Activated CD8-positive, alpha-beta memory T cell treated with anti-CD3 and anti-CD28 coated beads for 1 hour (primary cell): ENCODE measurements at places on chromosomes 3 and 15.

DNA sequence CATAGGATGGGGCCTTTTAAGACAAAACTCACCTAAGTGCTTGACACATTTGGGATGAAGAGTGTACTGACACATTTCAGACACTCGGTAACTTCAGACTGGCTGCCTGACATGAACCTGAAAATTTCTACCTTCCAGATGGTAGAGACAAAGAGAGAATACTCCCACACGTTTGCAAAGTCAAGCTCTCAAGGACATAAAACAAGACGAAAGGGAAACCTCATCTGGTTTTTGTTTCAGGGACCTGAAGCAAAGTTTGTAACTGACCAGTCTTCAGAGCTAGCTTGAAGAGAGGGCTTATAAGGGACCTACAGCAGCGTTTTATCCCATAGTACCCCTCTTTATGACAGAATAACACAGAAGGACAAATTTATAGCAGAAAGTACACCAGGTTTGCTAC lies 41.9 kb downstream of the ZNF621 start:
- DNase-seq = no peak

- DNase-seq = no peak
Observed at GRCh38 chr15:92728266-92728665, 72.7 kb upstream of the FAM174B start.

- no peak for DNase-seq
Observed at GRCh38 chr3:41726891-41727290, 235.0 kb downstream of the ULK4 start.

GRCh38 chr3:11815111-11815510 lies 31.6 kb downstream of the TAMM41 start:
- DNase-seq = no peak

GRCh38 chr15:78070049-78070700 lies 7.3 kb downstream of the TBC1D2B start:
- DNase-seq = no peak

DNA sequence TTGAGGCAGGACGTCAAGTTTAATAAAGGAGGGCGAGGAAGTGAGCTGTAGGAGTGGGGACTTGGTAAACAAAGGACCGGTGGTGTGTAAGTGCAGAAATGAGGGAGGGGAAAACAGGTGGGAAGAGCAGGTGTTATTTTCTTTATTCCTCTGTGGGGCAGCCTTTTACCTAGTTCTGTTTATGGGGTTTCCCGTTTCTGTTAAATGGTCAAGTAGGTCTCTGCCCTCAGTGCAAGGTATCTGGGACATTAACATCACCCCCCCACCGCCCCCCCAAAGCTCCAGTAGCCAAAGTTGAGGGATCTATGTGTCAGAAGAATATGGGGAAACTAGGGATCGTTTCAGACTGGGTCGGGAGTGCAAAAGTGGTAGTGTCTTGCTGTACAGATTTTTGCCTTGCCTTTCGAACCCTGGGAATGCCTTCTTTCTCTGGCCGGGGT lies 893 bp downstream of the MGA start:
- no peak for DNase-seq

DNA sequence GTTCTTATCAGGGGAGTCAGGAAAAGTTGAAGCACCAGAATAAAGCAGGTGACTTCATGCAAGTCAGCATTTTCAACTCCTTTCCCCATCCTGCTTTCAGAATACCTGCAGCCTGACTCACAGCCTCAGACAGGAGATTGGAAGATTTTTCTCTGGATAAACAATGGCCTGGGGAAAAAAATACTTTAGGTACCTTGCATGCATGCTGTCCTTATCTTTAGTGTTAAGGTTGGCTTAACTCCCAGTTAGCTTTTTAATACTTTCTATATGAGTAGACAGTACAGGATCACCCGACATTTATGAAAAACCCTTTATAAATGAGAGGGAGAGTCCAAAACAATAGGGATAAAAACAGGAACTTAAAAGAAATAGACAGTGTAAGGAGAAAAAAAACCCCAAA lies 53.6 kb downstream of the PAK2 start:
- no peak for DNase-seq

GRCh38 chr15:40534371-40534770 lies 30.5 kb downstream of the CCDC32 start:
- no peak for DNase-seq

- DNase-seq = no peak
Observed at GRCh38 chr3:155024006-155024638, 56.0 kb upstream of the MME start.

DNA sequence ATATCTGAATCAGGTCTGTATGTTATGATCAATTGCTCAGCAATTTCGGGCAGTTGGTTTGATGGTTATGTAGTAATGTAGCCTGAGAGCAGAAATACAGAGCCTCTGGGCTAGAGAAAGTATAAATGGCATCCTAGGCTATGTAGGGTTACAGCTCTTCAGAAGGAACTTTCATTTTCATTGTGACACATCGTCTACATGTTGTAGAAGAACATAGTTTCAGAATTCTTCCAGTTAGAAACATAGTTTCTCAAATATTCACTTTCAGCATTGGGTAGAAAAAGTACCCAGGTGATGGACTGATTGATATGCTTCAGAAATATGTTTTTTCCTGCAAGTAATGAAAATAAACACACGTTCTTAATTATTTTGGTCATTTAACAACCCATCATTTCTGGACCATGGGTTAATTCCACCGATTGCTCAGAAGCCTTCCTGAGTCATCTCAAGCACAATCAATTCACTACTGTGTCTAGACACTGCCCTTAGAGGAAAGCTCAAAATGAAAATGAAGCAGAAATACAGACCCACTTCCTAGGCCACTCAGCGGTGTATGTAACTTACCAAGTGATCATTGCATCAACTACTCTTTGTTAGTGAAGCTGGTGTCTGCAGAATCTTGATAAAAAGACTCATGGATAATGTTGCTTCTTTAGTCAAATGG lies 88.8 kb upstream of the TSEN2 start:
- no peak for DNase-seq

DNA sequence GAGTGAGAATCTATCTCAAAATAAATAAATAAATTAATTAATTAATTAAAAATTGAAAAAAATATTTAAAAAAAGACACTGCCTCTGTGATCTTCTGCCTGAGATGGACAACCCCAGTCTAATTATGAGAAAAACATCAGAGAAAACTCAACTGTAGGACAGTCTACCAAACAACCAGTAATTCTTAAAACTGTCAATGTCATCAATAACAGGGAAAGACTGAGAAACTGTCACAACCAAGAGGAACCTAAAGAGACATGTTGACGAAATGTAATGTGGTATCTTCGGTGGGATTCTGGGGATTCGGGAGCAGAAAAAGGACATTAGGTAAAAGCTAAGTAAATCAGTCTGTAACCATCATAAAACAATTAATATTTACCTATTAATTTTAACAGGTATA lies 265.4 kb upstream of the LMCD1 start:
- no peak for DNase-seq

GRCh38 chr3:99630815-99631214 lies 7.6 kb upstream of the COL8A1 start:
- no peak for DNase-seq

DNA sequence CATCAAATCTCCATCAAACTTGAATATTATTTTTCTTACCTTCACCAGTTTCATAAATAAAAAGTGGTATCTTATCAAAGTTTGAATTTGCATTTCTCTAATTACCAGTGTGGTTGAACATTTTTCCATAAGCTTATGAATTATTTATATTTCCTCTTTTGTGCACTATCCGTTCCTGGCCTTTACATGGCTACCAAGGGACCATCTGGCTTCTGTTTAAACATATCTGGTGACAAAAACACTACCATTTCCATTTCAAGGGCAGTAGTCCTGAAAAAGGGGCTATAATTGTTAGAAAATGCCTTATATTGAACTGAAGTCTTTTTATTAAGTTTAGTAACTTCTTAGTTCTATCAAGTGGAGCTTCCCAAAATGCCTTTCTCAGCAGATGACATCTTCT lies 44.3 kb upstream of the TM4SF4 start:
- no peak for DNase-seq

- DNase-seq = no peak
Observed at GRCh38 chr3:114666623-114667022, 372.8 kb downstream of the TIGIT start.

GRCh38 chr15:51240066-51240465 lies 98.3 kb downstream of the CYP19A1 start:
- DNase-seq = no peak

DNA sequence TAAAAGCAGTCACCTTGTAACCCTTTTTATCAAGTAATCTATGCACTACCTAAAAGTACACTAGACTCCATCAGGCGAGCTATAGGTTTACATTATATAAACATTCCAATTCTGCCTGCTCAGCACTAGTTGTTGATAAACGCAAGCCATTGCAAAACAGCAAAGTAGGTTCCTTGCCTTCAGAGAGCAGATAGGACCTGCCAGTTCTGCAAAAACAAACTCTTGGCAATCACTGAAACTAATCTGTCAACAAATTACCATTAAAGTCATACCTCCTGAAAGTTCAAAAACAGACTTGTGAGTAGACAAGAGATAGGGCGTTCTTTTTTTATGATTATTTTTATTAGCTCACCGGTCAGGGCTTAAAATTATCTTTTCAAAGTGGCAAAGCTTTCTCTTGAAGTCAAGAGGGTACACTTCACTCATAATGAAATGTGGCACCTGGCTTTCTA lies 392.5 kb downstream of the FOXP1 start:
- no peak for DNase-seq
